Dermis lymphatic vessel endothelial cell (primary cell): ENCODE measurements at places on chromosomes 1 and 21. TPM values are rescaled to one million over a fixed set of nuclear protein-coding genes. Genes with fewer than 3 reads are reported as not detected.

FHAD1 gene
- total RNA-seq = 0.26 TPM in 1 of 2 replicates, not detected in the other

PPIAL4G gene
- not detected in 2 replicates for total RNA-seq

LMX1A gene
- not detected in 2 replicates for total RNA-seq

BTF3L4 gene
- total RNA-seq = 28.9 and 40.3 TPM in 2 replicates

ADAMTS4 gene
- 10.0 and 13.3 TPM in 2 replicates for total RNA-seq
